ENCODE measurements at places on chromosomes 7 and 10.

- no peak for DNase-seq
Observed at GRCh38 chr10:132140167-132140925, 46.4 kb upstream of the DPYSL4 start.

GRCh38 chr10:18214691-18215563 is 74.7 kb downstream of the CACNB2 start:
- DNase-seq = no peak

DNA sequence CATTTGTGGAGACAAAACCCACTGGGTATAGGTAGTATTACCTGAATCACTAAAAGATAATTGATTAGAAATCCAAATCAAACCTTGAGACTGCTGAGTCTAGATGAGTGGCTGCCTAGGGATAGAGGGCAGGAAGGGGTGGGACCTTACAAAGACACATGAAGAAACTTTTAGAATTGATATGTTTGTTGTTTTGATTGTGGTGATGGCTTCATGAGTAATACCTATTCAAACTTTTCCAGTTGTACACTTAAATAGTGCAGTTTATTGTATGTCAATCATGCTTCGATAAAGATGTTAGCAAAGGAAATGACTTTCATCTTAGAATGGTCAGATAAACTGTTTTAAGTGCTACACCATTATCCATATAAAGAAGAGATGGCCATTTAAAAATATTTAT is 188.7 kb upstream of the KAT6B start:
- no peak for DNase-seq

GRCh38 chr7:116548506-116548905 is 23.7 kb downstream of the CAV1 start:
- DNase-seq = no peak

DNA sequence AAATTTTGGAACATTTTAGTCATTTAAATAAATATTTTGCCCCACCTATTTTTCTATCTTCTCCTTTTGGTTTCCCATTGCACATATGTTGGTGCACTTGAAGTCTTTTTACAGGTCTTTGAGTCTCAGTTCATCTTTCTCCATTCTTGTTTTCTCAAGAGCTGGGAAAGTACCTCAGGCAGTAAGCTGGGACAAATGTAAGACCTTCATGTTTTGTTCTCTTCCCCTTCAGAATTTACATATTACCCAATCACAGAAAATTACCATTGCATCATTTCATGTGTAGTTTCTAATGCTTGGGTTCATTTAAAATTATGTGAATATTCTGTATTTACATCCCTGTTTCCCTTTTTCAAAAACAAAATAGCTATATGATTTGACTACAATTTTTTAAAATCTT is 1150.0 kb upstream of the POT1 start:
- no peak for DNase-seq

- DNase-seq = no peak
Observed at GRCh38 chr10:103231047-103231551, 14.6 kb upstream of the RPEL1 start.

GRCh38 chr10:24851629-24852028 is 100.8 kb downstream of the PRTFDC1 start:
- DNase-seq = peak; percentile 88

DNA sequence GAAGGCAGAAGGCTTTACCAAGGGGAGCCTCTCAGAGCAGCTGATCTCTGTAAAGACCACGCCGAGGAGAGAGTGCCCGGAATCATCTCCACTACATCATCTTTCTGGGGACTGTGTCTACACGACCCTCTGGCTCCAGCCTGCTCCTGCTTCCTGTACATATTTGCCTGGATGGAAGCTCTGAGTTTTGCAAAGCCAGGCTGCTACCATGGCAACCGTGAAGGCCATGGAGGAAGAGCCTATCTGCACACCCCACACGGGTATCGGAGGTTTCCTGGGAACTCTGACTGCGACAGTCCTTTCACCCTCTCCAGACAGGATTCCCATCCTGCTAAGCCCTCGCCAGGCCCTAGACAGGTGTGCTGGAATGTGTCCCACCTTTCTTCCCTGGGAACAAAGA is 83.4 kb upstream of the TNRC18 start:
- DNase-seq = no peak

- peak; percentile 42 for DNase-seq
Observed at GRCh38 chr7:132307465-132307864, 268.8 kb downstream of the PLXNA4 start.

Measured in NCI-H2081 (cell line).